Peyer's patch (tissue), 4 donors: ENCODE measurements at places on chromosomes 11 and 22. TPM values are rescaled to one million over a fixed set of nuclear protein-coding genes. Genes with fewer than 3 reads are reported as not detected.

DNA sequence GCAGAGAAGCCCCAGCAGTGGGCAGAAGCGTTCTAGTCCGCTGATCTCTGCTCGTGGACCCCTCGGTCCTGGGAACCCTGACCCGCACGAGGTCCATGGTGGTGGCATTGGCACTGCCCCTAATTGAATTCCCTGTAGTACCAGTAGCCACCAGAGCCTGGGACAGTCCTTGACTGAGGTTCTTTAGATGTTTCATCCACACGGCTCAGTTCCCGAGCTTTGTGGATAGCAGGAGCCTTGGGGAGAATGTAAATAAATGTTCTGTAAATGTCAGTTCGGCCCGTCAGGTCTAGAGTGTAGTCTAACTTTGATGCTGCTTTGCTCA, 39.4 kb upstream of the SEPTIN5 start:
- DNase-seq: no peak

DNA sequence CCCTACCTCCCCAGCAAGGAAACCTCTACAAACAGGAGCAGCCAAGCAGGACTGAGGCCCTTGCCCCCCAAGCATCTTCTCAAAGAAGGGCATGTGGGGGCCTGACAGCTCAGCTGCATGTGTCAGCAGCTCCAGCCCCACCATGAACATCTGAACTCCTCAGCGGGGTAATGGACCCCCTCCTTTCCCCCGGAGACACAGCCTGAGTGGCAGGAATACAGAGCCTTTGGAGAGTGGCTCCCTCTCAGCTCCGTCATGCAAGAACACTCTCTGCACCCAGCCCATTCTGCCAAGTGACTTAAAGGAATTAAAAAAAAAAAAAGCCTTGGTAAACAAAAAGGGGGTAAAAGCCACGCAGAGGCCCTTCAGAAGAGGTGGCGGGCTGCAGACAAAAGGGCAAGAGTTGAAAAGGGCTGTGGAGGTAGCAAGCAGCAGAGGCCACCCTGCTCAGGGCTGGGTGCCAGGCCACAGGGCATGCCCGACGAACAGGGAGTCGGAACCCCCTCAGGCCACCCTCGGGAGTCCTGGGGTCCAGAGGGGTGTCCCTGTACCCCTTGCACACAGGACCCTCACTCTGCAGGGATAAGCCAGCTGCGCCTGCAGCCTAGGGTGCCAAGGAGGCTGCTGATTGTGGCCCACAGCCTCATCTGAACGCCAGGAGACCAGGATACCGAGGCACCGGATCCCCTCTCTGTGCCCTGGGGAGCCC, 62.5 kb downstream of the MACROD1 start:
- no peak for DNase-seq

- peak; percentile 79 for DNase-seq
Observed at GRCh38 chr11:27183672-27184457, 143.2 kb downstream of the BBOX1 start.

DNA sequence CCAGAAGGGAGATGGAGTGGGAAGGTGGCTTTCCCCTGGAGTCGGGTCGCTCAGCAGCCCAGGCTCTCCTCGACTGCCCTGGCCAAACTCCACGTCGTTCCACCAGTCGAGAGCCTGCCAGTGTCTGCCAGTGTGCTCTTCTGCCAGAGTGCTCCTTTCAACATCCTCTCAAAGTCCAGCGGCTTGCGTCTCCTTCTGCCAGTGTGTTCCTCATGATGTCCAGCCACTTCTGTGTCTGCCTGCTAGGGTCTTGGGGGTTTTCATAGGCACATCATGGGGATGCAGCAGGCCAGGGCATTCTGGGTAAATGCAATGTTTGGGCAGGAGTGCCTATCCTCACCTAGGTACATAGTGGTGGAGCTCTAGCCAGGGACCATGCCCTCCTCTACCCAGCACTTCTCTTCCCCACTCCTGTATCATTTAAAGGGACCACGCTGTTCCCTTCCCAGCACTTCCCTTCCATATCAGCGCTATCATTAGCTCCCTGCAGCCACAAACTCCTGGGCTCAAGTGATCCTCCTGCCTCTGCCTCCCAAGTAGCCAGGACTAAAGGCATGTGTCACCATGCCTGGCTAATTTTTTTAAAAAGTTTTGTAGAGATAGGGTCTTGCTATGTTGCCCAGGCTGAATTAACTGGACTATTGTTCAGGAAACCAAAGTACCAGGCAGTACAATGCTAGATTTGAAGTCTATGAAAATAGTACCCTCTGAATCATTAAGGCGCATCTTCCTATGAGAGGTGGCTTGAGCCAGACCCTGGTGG, 62.9 kb upstream of the CLDN5 start:
- no peak for DNase-seq

DNA sequence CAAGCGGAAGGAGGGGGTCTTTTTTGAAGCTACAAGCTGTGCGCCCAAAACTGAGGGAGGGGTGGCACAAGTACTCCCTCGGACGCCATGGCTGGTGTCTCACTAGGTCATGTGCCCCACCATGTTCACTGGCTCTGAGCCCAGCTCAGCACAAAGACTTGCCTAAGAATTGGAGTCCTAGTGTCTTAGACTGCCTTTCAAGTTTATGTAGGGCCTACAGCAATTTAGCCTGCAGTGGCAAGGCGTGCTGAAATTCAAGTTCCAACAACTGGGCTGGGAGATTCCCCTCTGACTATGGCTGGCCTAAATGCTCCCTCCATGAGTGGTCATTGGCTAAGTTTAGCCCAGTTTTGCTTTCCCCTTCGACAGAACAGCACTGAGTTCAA, 27.3 kb downstream of the FCHSD2 start:
- no peak for DNase-seq

DNA sequence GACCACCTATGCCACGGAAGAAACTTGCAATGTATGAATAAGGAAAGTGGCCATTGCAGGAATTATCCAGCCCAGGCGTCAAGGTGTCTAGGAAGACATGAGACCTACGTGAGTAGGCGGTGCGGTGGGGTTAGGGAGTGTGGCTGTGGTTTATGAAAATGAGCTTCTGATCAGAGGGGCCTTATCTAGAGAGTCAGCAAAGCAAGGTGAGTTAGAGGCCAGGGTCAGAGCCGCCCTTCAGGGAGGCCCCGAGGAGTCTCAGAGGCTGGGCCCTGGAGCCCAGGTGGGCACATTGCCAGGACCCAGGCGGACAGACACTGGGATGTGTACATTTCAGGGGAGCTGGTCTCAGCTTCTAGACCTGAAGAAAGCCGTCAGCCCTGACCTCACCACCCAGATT, 13.8 kb upstream of the LINC01488 start:
- no peak for DNase-seq

- no peak for DNase-seq
Observed at GRCh38 chr11:117438371-117439000, 110.8 kb downstream of the CEP164 start.

GRCh38 chr22:20131597-20131858, at the start of gene ZDHHC8:
ZDHHC8 (plus strand) TSS chr22:20131804; CDS start chr22:20131948, 144 bp downstream.
- DNase-seq: peak; percentile 66

- DNase-seq: no peak
Observed at GRCh38 chr22:17303441-17303839, 65.8 kb upstream of the CECR2 start.

DNA sequence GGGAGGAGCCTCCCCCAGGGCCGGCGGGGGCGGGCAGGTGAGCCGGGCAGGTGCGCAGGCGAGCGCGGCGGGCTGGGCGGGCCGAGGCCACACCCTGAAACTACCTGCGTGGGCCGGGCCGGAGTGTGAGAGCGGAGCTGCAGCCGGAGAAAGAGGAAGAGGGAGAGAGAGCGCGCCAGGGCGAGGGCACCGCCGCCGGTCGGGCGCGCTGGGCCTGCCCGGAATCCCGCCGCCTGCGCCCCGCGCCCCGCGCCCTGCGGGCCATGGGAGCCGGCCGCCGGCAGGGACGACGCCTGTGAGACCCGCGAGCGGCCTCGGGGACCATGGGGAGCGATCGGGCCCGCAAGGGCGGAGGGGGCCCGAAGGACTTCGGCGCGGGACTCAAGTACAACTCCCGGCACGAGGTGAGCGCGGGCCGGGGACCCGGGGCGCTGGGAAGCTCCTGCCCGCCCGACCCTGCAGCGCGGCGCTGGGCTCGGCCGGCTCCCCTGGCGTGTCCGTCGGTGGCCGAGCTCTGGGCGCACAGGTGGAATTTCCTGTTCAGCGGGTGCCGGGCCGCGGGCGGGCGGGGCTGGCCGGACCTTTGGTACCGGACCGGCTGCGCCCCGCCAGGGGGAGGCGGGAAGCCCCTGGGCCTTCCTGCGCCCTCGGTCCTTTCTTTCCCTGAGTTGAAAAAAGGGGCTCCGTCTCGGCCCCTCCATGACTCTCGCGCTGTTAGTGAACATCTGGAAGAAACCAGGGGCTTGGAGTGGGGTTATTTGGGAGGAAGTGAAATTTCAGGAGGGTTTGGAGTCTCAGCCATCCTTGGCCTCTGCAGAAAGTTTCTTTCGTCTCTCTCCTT, at the start of gene ST14:
Gene ST14 (plus strand): TSS at position 126 of the 841 bp plus-strand sequence. CDS start 198 bp downstream, at position 324.
- DNase-seq: peak; percentile 73

GRCh38 chr22:19336133-19337075, 44.9 kb upstream of the CLTCL1 start:
- no peak for DNase-seq

DNA sequence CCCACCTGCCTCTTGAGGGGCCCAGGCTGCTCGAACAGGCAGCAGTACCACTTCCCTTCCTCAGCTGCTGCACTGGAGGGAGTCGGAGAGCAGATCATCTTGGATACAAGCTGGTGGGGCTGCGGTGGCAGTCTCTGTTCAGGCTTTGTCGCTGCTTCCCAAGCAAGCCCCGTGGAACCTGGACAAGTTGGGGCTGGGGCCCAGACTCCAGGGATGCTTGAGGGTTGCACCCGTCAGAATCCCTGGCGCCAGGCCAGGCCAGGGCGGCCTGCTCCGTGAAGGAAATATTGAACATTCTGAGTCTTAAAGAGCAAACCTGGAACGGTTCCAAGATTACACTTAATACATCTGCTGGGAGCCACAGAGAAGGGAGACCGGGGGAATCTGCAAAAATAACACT, 310.1 kb upstream of the SORL1-AS1 start:
- DNase-seq: no peak

DNA sequence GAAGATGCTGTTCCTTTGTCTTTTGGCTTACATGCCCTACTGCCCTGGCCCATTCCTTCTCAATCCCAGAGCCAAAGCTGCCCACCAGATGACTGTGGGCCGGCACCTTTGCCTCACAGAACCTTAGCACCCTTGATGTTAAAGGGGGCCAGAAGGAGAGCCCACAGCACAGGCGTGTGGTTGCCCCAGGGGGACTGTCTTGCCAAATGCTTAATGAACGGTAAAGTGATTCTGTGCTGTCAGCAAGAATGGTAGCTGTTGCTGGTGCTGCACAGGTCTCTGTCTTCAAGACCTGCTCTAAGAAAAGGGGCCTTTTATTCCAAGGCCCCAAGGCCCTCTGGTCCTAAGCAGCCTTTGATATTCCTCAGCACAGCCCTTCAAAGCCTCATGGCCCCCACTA, 113.3 kb downstream of the MORC2 start:
- DNase-seq: no peak

DNA sequence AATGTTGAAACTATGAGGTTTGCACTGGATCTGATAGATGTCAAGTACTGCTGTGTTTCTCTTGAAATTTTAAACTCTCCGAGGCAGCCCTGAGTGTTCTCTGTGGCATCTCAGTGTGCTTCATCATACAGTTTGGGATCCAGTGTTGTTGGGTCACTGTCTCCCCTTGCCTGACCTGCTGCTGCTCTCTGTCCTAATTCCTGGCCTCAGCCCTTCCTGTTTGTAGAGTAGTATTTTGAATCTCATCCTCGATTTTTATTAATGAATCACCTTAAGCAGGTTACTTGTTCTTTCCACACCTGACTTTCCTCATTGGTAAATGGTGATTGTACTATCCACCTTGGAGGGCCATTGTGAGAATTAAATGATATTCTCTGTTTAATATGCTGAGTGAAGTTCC, 70.7 kb upstream of the PAX6 start:
- DNase-seq: no peak

- peak; percentile 15 for DNase-seq
Observed at GRCh38 chr22:35525687-35526332, 14.8 kb upstream of the RASD2 start.

- DNase-seq: no peak
Observed at GRCh38 chr11:24078018-24078417, 418.8 kb upstream of the LUZP2 start.

DNA sequence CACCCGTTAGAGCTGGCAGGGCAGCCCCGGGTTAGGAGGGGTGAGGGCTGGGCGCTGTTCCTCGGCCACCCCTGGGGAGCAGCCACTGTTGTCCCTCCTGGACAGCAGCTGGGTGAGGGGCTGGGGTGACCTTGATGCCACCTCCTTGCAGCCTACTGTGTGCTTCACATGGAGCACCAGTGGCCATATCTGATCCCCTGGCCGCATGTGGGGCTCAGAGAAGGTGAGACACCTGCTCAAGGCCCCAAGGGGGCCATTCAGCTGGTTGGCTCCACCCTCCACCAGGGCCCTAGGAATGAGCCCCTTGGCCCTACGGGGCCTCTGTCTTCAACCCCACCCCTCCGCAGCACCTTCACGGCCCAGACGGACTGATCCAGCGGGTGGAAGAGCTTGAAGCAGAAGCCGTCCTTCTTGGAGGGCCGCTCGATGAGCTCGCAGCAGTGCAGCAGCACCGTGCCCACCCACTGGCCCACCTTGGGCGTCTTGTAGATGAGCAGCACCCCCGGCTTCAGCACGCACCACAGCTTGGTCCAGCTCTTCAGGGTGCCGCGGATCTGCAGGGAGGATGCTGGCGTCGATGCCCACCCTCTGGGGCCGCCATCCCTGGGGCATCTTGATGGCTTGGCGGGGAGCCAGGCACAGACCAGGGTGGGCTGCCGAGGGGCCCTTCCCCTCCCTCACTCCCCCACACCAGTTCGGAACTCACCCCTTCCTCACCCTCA, 44.9 kb downstream of the OSBPL5 start:
- DNase-seq: peak; percentile 44

DNA sequence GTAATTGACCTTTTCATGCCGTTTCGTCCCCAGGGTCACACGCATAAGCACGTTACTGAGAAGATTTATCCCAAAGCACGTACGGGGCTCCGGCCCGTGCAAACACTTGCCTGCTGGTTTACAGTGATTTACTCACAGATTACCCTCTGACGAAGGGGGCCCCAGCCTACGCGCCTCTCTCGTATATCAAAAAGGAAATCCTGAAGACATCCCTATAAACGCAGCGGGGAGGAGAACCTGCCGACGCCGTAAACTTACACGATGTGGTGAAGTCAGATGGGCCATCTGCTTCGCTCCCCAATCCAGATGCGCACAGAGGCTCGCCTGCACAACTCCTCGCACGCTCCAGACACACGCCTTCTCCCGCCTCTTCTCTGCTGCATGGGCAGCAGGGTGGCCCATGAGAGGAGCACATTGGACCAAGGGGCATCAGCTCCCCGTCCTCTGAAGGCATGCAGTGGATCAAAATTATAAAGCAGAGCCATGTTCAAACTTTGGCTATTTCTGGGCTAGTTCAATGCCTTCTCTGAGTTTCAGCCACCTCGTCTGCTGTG, 123.6 kb downstream of the MN1 start:
- no peak for DNase-seq

AASDHPPT gene
- 25.6 TPM for total RNA-seq

RTCB gene
- 62.7 TPM for total RNA-seq

KDM4E gene
- not detected for total RNA-seq

PLEKHB1 gene
- 10.3 TPM for total RNA-seq

TECTA gene
- 6.6 TPM for total RNA-seq
